ENCODE measurements at places on chromosomes 2 and 18.

GRCh38 chr18:48833701-48834412, 116.9 kb downstream of the SMAD7 start:
- no peak for DNase-seq

- no peak for DNase-seq
Measured at GRCh38 chr2:49913025-49913424, 758.7 kb upstream of the FSHR start.

- DNase-seq: no peak
Measured at GRCh38 chr2:203808046-203808750, 59.4 kb upstream of the CTLA4 start.

DNA sequence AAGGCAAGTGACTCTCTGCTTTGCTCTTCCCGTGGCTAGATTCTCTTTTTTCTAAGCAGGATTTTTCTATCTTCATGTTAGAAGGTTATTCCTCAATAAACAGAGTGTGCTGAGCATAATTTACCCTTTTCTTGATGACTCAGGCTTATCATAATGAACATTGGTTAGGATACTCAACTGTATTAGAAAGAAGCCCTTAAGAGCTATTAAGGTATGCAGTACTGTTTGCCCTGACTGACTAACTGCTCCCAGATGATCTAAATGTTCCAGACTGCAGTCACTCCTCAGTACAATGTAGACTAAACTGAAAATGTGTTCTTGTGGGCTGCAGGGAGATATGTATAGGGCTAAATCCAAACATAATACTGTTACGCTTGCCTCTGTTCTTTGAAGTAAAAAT, 687.8 kb downstream of the NUP35 start:
- no peak for DNase-seq

DNA sequence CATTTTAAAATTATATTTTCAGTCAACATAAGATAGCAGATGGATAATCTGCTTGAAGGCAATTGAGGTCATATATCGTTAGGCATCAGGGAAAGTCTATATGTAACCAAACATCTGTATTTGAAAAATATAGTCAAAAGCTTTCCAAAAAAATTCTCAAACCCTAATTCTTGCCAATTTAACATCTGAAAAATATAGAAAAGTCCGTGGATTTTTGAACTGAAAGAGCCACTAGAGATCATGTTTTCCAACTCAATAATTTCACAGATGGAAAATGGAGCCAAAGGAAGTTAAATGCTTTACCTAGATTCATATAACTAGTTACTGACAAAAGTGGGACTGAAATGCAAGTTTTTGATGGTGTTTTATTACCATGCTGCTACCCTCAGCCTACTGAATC, 185.1 kb upstream of the ZNF804A start:
- DNase-seq: no peak

DNA sequence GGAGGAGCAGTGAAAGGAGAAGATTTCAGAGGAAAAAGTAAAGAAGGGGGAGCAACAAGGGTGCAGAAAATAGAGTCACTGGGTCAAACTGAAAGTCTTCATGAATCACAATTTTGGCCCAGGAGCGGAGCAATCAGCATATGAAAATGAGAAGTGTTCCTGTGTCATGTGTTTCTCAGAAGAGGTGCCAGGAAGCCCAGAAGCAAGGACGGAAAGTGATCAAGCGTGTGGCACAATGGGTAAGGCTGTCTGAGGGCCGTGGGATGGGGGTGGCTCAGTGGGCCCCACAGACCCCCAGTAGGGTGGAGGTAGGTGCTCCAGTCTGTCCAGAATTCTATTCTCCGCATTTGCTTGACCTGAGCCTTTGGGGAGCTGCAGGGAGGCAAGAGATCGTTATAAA, 44.2 kb downstream of the SP140 start:
- DNase-seq: no peak

- DNase-seq: no peak
Measured at GRCh38 chr18:52283927-52284326, 56.1 kb upstream of the DCC start.

DNA sequence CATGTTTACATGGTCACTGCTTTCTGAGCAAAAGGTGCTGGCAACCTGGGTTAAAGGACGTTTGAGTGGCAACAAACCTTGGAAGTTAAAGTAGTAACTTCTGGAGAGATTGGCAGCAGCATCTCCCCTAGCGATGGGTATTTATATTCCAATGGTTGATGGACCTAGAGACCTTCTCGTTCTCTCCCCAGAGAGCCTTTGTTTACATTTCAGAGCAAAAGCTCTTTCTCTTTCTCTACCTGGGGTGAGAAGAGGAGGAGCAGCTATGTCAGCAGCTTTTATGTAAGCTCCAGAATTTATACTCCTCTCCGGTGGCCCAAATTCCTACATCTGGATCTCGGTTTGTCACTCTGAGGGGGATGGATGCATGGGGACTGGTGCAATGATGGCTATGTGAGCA, 213.7 kb upstream of the ARL4C start:
- DNase-seq: no peak

GRCh38 chr2:74537140-74537539, 7.4 kb downstream of the HTRA2 start:
- DNase-seq: no peak

DNA sequence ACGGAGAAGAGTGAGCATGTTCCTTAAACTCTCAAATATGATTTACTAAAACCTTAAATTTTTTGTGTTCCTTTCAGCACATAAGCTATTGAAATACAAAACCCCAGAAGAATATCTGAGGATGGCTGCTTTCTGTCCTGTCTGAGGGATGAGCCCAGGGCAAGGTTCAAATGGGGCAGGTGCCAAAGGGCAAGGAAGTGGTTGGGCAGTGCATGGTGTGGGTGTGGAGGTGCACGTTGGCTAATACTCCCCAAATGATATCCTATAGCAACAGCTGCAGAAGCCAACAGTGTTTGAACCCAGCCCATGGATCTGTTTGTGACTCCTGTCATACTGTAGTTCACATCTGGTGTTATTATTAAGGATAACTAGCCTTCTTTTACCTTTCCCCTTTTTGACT, 183.0 kb downstream of the CDCA7 start:
- DNase-seq: no peak

- no peak for DNase-seq
Measured at GRCh38 chr2:213806125-213806726, 522.0 kb downstream of the SPAG16 start.

DNA sequence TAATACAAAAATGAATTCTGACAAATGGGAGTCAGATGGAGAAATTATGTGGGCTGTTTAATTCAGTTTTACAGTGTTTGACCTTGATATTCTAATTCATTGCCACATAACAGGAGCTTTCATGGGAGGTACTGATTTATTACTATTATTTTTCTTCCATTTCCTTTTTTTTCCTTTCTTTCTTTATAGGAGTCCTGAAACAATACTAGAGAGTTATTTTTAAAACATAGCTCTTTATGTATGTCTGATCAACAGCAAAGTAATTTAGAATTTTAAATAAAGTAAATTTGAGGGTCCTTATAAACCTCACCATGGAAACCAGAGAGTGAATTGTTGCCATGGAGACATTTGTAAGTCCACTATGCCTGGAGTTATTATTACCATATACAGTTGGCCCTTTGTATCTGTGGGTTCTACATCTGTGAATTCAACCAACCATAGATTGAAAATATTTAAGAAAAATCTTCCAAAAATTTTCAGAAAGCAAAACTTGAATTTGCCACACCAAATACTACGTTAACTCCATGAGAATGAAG, 40.9 kb upstream of the PPP4R1 start:
- DNase-seq: no peak

GRCh38 chr2:24588294-24588693, 97.2 kb downstream of the NCOA1 start:
- no peak for DNase-seq

DNA sequence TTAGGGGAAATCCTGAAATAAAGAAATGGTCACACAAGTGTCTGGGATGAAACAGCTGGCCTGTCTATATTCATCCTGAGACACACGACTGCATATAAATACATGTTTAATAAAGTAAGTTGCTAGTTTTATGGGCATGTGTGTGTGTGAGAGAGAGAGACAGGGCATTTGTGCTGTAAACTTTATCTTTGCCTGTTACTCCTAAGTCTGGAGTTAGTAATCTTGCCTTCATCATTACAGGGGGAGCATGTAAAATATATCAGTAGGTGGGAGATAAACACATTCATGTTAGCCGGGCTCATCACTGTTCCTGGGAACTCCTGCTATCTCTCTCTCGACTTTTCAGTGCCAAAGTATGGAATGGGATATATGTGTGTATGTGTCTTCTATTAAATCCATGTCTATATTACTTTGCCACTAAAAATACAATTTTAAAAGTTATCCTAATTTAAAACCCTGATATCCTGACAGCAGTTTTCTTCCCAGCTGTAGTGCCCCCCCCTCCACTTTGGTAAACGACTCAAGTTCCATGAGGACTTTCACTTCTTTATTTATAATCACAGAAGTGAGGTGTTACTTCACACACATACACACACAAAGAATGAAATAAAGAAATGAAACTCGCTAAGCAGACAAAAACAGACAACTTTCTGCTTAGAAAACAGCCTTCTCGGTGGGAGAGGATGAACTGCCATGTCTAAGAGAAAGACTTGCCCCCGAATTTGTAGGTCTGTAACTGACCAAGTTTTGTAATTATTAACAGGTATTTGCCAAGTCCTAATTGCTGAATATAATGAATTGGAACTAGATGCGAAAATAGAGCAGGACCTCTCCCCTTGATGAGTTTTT, 947 bp downstream of the ZEB2 start:
- DNase-seq: no peak

- no peak for DNase-seq
Measured at GRCh38 chr2:217736776-217737550, 265.8 kb downstream of the TNS1 start.

DNA sequence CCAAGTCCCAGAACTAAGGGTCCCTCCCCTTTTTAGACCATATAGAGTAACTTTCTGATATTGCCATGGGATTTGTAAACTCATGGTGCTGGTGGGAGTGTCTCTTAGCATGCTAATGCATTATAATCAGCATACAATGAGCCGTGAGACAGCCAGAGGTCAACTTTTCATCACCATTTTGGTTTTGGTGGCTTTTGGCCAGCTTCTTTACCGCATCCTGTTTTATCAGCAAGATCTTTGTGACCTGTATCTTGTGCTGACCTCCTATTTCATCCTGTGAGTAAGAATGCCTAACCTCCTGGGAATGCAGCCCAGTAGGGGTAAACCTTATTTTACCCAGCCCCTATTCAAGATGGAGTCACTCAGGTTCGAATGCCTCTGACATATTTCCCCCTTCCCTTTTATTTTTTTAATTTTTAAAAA, 148.2 kb downstream of the PHLPP1 start:
- no peak for DNase-seq

GRCh38 chr2:3406501-3406900, 27.0 kb downstream of the TRAPPC12 start:
- no peak for DNase-seq

DNA sequence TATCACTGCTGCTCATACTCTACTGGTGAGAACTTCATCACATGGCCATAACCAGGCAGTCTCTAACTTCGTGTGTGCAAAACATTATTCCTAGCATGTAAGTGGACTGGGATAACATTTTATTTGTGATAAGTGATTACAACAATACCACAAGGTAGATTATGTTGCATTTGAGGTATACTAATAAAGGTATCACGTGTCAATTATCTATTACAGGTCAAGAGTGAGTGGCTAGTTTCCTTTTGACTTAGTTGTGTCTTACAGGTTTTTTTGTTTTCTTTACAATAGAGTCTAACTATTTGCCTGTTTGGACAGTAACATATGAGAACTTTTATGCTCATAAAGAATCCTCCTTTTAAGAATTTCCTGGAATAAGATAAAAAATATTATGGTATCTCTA, 67.2 kb upstream of the DSC1 start:
- DNase-seq: no peak

- DNase-seq: no peak
Measured at GRCh38 chr18:25348386-25349130, 3.4 kb downstream of the ZNF521 start.

GRCh38 chr2:124248386-124248785, 223.3 kb downstream of the CNTNAP5 start:
- no peak for DNase-seq

- no peak for DNase-seq
Measured at GRCh38 chr2:109533823-109534222, 79.9 kb downstream of the SEPTIN10 start.

DNA sequence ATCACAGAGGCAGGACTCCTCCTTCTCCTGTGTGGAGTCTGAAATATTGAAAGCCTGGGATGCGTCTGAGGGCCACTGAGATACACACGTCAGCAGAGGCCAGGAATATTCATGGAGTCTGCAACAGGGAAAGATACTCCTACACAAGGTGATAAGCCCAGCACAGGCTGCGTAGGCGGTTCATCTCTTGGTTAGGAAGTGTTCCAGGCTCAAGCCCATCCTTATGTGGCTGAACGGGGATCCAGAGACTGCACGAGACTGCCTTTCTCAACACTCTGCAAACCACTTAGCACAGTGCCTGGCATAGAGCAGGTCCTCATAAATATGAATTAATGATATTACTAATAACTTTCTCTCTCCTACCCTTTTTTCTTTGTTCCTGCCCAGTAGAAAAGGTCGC, 29.2 kb upstream of the AGPS start:
- DNase-seq: no peak

- no peak for DNase-seq
Measured at GRCh38 chr2:105797298-105797819, 52.6 kb downstream of the NCK2 start.

- no peak for DNase-seq
Measured at GRCh38 chr2:37623971-37624900, 47.2 kb downstream of the CDC42EP3 start.

GRCh38 chr2:119289642-119290041, 66.0 kb downstream of the STEAP3 start:
- DNase-seq: no peak

Measured in stimulated activated CD8-positive, alpha-beta memory T cell treated with anti-CD3 and anti-CD28 coated beads, Interleukin-15, amount 100 ng/mL, for 24 hours (primary cell).